ENCODE measurements at places on chromosomes 7 and 10. TPM values are rescaled to one million over a fixed set of nuclear protein-coding genes. Genes with fewer than 3 reads are reported as not detected.

DNA sequence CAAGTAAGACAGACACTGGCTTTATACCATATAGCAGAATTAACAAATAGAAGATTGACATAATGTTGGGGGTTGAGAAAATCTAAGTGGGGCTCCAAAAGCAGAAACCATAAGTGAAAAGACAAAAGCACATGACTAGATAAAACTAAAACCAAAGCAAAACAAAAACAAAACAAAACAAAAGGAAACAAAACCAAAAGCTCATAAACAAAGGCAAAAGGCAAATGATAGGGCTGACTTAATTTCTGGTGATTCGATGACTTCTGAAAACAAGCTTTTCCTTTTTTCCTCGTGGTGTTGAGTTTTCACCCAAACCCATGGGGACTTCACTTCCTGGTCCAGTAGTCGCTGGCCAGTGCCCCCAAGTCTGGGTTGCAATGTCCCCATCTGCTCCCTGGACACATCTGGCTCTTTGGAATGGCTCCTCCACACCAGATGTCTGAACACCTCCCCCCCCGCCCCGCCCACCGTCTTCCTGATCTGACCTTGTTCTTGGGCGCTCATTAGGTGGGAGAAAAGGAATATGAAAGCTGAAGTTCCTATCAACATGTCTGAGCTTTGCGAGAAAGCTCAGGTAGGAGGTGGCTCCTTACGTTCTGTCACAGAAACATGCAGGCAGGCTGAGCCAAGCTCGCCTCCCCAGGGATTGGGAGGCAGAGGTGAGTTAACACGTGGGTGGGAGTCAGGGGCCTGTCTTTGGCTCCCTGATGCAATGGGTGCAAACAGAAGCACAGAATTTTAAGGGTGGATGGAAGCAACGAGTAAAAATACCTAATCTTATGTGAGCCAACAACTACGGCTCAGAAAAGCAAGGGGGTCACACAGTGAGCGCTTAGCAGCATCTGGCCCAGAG lies 121.0 kb downstream of the NEURL1 start:
- DNase-seq, result no peak

DNA sequence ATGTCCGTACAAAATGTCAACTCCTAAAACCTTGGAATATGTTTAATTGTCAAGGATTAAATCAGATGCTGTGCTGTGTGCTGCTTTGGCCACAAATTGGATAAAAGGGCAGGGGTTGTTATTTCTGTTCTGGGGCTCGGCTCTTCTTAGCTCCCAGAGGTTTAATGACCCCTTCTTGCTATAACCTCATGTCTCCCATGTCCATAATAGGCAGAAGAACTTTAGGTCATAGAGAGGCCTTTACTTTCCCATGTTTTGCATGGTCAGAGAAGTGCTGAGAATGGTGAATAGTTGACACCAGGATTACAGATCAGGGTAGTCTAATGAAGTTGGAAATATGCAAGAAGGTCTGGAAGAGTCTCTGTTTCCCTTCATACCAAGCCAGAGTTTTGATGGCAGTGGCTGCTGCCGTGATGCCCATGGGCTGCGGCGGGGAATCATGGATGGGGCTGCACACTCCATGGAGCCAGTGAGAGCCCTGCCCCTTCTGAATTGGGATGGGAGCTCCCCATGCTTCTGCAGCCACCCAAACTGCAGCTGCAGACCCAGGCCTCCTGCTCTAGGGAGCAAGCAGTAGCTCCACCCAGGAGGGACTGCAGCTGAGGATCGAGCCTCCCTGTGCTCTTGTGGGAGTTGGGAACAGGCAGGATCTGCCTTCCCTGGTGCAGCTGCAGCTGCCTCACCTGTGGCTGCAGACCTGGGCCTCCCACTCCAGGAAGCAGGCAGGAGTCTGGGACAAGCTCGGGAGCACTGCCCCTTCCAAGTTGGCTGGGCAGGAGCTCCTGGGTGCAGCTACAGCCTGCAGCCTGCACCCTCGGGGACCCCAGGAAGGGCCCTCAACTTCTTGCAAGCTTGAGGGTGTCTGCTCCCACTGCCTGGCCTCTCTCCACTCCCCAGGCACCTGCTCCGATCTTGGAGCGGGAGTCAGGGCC lies 23.1 kb upstream of the STEAP4 start:
- DNase-seq, result no peak

- no peak for DNase-seq
These were observed 138.5 kb upstream of the RET start for GRCh38 chr10:42938351-42938750.

GRCh38 chr7:48083114-48083830 lies 5.8 kb upstream of the UPP1 start:
- peak; percentile 29 for DNase-seq

DNA sequence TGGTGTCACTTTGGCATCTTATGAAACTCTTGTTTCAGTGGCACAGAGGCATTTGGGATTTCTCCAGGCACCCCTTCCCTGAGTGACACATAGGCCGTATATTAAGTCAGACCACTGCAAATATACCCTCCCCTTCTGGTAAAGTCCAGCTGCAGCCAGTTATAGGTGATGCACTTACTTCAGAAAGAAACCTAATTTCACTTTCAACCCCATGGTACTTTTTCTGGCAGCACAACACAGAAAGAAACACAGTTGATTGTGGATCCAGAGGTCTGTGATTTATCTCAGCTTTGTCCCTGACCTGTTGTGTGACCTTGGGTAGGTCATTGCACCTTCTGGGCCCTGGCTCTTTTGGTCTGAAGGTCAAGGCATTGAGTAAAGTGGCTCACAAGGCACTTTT lies 173.2 kb downstream of the BUB3 start:
- DNase-seq, result no peak

GRCh38 chr7:2873146-2873545 lies 29.0 kb upstream of the GNA12 start:
- peak; percentile 38 for DNase-seq

- no peak for DNase-seq
These were observed 33.2 kb downstream of the BLVRA start for GRCh38 chr7:43791665-43792064.

DNA sequence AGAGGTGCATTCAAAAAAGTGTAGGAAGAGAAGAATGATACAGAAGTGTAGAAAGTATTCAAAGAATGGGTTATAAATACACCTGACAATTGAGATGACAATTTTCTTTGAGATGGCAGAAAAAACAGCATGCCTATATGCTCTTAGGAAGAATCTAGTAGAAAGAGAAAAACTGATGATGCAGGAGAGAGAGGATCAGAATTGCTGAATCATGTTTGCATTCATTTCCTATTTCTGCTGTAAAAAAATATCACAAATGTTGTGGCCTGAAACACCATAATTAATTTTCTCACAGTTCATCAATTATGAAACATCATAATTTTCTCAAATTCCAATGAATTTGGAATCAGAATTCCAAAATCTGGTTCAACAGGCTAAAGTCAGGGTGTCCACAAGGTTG lies 9.8 kb upstream of the AKR1C1 start:
- DNase-seq, result no peak

GRCh38 chr10:132937861-132938260 lies 4.5 kb downstream of the CFAP46 start:
- DNase-seq, result no peak

DNA sequence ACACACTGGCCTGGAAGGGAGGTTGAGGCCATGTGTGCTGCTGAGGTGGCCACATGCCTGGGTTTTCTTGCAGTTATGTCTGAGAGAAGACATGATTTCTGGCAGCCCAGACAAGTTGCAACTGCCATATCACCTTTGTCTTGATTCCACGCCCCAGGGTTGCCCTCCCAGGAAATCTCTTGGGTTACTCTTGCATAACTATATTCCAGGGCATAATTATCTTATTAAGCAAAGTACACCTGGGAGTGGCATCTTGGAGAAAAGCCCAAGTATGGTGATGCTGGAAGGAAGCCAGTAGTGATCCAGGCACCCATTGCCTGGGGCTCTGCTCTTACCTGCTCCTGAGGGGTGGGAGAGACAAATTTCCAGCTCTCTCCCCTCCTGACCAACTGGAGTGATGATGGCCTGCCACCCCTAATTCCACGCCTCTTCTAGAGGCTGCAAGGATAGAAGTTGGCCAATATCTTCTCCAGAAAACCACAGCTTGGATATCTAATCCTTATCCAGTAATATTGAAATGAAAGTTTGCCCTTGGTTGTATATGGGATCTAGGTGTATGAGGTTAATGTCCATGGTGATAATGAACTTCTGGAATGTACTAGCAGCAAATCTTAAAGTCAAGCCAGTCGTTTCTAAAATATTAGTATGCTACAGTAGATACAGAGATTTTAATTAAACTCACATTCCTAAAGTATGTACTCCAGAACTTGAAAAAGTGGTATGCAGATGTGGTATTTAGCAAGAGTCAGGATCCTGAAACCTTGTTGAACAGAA lies 5.0 kb downstream of the AKR1B10 start:
- DNase-seq, result no peak

DNA sequence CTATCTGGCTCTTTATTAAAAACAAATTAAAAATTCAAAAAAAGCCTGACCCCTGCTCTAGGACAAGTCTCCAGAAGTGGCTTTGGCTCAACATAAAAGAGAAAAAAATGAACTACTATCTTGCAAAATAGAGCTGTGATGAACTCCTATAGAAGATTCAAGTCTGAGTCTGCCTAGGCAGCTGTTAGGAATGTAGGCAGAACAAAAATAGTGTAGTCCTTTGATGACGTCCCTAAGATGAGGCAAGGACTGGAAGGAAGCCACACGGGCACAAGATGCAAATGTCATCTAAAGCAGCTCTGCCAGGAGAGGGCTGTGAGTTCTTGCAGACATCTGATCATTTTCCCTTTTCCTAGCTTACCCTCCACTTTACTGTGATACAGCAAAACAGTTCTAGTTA lies 20.5 kb downstream of the ASNS start:
- no peak for DNase-seq

DNA sequence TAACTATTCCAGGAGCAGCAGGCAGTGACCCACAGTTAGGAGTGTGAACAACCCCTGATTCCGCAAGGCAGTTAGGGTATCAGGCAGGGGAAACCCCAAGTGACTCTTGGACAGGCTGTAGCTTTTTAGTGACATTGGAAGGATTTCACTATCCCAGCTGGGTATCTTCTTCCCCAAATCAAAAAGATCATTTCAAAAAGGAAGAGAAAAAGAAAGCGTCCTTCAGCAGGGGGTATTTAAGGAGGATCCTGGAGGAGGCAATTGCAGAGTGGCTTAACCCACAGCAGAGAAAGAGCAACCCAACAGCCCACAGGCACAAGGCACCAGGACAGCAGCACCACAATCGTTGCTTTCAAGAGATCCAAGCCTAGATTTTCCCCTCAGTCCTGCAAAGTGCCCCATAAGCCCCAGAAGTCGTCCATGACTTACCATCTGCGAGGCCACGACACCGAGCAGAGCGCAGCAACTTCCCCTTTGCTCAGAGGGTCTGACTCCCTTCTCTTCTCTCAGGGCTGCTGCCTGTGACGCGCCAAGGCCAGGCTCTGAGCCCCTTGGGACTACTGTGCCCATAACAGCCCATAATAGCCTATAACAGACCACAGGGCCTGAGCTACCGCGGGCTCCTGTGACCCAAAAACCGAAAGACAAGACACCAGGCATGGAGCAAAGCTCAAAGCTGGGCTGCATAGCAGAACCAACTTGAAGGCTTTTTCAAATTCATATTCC lies 19.8 kb downstream of the PIK3AP1 start:
- DNase-seq, result no peak

DNA sequence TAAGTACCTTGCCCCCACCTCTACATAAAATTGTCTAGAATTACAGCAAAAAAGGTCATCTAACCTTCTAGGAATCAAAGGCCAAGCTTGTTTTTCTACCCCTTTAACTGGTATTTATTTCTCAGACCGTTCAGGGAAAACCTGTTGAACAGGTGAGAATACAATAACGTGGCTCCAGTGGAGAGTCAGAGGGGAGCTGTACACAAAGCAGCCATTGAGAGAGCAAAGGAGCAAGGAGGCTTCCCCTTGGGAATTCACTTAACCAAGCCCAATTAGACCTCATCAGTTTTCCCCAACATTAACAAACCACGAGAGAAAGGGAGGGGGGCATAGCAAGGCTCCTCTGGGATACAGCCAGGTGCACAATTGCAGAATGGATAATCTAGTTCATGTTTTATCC lies 101.9 kb downstream of the ELMO1 start:
- no peak for DNase-seq

DNA sequence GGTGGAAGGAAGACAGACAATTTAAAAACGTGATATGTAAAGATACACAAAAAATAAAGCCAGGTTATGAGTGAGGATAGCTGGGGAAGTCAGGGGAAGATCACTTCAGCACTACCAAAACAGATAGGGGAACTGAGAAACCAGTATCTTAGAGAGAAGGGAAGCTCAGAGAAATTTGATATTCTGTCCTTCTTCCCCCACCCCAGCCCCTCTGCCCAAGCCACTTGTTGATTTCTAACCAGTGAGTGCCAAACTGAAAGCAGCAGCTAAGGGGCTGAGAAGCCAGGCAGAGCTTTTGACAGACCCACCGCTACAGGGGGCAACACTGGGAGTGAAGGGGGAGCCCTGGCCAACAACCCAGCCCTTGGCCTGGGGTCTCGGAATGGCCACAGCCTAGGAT lies 9.1 kb upstream of the SLC29A3 start:
- no peak for DNase-seq

Gene TACR2
- 0.63 TPM for total RNA-seq

Gene FANK1
- total RNA-seq, result 1.0 TPM

Gene IL15RA
- total RNA-seq, result 18.0 TPM

Gene TMEM196
- not detected for total RNA-seq

Gene GPRIN2
- total RNA-seq, result not detected

Gene SHOC2
- 39.2 TPM for total RNA-seq

Gene SPAM1
- total RNA-seq, result not detected

Gene FAM221A
- 4.3 TPM for total RNA-seq

Gene CAV2
- 155 TPM for total RNA-seq

Gene MMD2
- total RNA-seq, result not detected

Gene CASP7
- 39.4 TPM for total RNA-seq

Gene BEND7
- total RNA-seq, result 4.9 TPM

All from dermis microvascular lymphatic vessel endothelial cell (primary cell).